CD4-positive, alpha-beta T cell treated with Interleukin-4 for 4 hours (primary cell): ENCODE measurements at places on chromosomes 2 and 18.

- no peak for DNase-seq
These were observed 213.2 kb upstream of the ARL4C start for GRCh38 chr2:234710066-234710465.

- no peak for DNase-seq
These were observed 702 bp downstream of the OLA1 start for GRCh38 chr2:174247474-174248186.

GRCh38 chr2:17608251-17608650 is 67.8 kb downstream of the VSNL1 start:
- no peak for DNase-seq

DNA sequence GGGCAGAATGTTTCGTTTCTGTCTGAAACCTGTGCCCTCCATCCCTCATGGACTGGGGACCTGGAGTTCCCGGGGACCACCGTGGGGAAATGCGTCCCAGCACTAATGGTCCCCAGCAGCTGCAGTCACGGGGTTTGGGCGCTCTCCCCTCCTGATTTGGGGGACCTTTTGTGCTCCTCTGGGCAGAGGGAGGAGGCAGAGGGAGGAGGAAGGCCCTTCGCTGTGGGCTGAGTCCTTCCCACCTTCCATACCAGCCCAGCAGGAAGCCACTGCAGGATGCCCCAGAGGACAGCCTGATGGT is 3.2 kb downstream of the GPR35 start:
- no peak for DNase-seq

DNA sequence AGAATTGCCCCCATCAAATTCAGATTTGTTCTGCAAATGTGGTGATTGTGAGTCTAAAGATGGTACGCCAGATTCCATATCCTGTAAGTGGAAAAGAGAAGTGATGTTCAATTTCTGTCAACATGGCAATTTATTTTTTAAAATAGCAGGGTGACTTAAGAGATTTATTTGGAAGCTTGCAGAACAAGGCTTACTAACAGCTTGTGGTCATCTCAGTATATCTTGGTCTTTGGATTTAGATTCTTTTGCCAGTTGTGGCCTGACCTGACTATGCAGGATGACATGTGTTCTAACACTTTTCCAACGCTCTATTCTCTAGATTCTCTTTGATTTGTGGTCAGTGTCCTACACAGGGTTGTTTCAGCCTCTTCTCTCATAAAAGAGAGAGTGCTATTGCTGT is 74.4 kb downstream of the MAP3K20 start:
- DNase-seq, result no peak

GRCh38 chr2:25159949-25160348 is 8.4 kb downstream of the POMC start:
- DNase-seq, result no peak

DNA sequence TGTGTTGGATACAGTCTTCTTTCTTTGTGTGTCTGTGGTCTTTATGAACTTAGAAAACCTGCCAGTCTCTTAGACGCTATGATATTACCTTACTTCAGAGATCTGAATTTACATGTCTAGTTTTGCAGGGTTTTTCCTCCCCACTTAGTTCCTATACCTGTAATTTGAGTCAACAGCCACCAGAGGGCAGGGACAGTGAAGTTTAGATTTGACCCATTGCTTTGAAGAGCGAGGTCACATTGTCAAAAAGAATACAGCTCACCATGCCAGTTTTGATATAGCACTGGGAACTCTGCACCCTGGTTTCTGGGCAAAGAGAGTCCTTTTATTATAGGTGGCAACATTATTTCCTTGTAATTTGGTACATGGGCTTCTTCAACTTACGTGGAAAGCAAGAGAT is 102.3 kb downstream of the MAPK4 start:
- no peak for DNase-seq

DNA sequence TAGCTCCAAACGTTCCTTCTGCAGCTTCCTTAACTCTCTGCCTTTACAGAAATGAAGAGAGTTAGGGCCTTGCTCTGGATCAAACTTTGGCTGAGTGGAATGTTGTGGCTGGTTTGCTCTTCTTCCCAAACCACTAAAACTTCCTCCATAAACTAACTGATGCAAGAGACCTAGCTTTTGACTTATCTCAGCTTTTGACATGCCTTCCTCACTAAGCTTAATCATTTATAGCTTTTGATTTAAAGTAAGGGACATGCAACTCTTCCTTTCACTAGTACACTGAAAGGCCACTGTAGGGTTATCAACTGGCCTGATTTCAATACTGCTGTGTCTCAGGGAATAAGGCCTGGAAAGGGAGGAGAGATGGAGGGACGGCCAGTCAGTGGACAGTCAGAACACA is 8.3 kb downstream of the PXDN start:
- DNase-seq, result no peak

DNA sequence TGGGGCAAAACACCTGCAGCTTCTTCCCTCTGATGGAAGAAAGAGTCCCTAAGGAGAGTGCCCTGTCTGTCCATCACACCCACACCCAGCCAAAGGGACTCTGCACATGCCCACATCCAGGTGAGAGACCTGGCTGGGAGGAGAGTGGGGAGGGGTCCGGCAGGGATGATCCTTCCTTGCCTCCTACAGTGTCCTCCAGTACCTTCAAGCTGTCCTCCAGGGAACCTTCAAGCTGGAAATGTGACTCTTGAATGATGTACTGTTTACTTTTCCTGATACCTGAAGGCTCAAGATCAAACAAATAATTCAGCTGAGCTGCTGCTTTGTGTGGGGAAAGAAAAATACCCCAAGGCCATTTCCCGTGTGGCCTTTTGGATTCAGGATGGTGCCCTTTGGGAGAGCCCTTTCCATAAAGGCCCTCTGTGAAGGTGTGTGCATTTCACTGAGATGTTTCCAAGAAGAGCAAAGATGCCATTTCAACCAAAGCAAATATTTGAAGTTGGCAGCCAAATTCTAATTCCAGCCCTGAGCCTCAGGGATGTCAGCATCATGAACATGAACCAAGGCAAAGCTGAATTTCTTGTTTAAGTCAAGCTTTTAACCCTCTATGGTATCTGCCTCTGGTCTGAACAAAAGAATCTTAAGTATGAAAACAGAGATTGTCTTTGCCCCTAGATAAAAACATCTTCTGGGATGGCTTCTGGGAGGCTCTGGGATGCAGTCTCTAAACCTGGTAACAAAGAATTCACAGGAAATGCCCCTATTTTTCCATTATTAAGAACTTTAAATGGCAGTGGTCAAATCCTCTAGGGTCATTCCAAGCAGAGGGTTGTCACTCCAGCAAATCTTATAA is 11.1 kb downstream of the EVA1A start:
- no peak for DNase-seq

DNA sequence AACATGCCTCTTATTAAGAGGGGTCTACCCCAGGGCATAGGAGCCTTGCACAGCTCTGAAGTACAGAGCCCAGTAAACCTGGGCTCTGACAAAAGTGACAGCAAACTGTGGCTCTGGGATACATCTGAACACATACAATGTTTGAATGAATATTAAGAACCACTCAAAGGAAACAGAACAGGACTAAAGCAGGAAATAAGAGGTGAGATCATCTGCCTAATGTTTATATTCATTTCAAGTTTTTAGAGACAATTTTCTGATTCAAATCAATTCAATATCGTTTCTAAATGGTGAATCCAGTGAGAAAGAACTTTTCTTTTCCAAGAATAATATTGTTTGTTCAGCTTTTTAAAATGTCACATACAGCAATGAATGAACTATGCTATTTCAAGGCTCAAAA is 136.7 kb upstream of the CAVIN2 start:
- no peak for DNase-seq

GRCh38 chr2:5749347-5749746 is 57.2 kb downstream of the SOX11 start:
- DNase-seq, result no peak

- DNase-seq, result no peak
These were observed 53.4 kb downstream of the ATIC start for GRCh38 chr2:215365184-215365658.

- no peak for DNase-seq
These were observed 38.1 kb downstream of the NUP35 start for GRCh38 chr2:183162362-183162761.

DNA sequence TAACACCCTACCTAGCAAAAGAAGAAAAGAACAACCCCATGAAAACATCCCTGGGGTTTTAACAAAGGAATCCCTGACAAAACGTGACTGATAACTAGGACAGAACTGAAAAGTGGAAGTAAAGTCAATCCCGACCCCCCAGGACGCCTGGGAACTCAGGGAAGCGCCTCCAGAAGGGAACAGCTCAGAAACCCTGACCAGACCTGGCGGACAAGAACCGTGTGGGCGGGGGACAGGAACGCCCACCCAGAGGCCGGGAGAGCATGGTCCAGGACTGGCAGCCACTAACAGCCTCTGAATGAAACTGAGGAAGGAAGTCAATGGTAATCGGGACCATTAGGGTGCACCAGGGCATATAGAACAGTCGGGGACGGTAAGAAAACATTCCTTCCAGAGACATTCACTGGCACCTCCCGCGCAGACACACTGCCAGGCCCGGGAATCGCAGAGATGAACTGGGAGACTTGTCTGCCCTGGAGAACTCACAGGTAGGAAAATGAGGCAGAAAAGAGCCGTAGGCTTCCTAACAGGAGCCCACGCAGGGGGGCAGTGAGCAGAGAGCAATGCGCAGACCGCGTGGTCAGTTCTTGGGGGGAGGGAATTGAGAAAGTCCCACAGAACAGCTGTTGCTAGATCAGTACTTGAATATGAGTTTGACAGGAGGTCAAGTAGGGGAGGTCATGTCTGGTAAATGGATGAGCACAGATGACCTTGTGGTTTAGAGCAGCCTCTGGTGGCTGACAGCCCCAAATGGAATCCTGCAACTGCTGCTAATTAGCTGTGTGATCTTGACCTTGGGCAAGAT is 1.3 kb upstream of the TBC1D8 start:
- DNase-seq, result peak; percentile 7

DNA sequence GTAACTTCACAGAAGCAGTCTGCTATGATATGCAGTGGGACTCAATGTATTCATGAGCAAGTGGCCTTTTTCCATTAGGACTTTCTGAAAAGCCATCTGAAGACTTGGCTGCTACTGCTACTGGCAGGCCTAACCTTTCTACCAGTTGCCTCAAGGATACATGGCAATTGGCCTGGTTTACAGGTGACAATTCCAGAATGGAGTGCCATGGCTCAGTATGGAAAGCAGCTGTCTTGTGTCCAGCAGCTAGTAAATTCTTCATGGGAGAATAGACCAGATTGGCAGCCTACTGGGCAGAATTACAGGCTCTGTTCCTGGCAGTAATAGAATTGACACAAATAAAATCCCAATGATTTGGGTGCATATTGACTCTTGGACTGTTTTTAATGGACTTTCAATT is 12.6 kb upstream of the TMX3 start:
- DNase-seq, result no peak

DNA sequence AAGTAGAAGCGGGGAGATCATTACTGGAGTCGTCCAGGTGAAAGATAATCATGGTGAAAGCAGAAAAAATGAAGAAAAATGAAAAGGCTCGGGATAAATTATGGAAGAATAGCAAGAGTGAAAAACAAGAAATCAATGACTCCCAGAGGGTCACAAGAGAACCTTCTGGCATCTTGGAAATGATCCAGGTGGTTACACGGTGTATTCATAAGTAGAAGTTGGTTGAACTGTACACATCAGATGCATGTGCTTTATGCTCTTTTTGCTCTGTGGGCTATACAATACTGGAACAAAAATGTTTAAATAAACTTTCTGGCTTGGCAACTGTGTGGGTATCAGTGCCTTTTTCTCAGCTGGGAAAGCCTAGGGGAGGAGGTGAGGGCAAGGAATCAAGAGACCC is 348.9 kb downstream of the RND3 start:
- DNase-seq, result no peak

DNA sequence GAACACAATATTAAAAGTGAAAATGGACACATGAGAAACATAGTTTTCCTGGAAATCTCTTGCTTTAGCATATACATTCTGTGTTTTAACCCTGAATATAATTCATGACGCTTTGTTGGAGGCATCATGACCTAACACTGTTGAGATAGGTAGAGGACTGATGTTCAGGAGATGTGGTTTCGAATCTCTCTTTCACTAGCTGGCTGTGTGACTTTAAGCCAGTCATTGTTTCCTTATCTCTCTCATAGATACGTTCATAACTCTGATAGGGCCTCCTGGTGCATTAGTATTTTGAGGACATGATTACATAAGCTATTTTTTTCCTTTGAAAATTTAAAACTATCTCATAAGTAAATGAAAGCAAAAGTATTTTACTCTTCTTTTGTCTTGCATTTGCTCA is 179.0 kb upstream of the DTNA start:
- DNase-seq, result no peak

DNA sequence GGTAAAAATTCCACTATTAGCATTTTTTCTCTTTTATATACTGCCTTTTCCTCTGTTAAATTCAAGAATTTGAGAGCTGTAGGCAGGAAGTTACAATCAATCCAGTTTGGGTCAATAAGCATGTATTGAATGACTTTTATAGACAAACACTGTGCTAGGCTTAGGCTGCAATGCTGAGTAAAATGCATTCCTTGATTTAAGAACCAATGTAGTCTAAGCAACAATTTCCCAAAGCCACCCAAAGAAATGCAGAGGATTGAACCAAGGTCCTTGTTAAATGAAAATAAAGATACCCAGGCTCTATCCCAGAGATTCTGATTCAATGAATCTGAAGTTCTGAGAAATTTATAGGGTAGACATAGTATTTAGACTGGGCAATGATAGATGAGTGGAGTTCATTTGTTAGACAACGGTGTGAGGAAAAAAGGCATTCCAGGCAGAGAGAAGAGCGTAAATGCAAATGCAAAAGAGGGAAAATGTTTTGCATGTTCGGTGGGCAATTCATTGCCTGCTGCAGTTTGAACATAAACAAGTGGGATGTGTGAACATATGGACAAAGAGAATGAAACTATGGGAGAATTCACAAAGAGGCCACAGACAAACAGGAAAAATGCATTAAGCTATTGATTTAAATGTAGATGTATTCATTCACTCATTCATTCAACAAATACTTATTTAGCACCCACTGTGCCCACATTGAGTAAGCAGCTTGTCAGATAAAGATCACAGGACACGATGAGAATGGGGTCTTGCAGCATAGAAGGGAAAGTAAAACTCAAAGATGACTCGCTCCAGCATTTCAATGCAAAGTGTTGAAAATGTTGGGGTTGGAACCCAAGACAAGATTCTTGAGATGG is 107.1 kb downstream of the EVA1A start:
- no peak for DNase-seq

DNA sequence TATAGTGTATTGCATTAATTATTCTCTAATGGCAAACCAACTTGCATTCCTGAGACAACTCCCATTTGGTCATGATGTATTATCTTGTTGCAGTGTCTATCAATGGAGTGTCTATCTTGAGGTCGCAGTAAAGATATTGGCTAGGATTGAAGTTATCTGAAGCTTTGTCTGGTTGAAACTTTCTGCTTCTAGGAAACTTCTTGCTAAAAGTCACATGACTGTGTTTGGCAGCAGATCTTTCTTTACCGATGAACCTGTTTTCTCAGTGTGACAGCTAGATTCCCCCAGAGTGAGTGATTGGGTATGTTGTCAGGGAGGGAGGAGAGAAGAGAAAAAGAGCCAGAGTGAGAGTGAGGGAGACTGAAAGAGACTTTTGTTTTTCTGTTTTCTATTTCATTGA is 119.6 kb downstream of the QPCT start:
- DNase-seq, result no peak
